Amniotic stem cell (primary cell): ENCODE measurements at places on chromosomes 2 and 18.

- no peak for DNase-seq
Measured at GRCh38 chr2:42906557-42907411, 114.4 kb upstream of the HAAO start.

DNA sequence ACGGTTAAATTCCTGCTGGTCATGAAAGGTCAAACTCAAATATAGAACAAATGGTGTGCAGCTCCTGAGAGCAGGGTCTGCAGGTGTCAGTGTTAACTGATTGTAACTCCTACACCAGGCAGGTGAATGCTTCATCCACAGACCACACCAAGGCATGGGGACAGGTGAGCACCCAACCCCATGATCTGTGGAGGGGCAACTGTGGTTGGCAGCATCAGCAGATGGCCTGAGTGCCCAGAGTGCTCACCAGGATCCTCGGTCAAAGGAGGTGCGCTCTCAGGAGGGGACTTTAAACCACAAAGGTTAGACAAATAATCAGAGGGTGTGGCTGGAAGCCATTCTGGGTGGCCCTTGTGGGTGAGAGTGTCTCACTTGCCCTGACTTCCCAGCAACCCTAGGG lies 44.5 kb downstream of the PTGR3 start:
- DNase-seq: no peak

- DNase-seq: no peak
Measured at GRCh38 chr18:48835745-48836170, 115.0 kb downstream of the SMAD7 start.

DNA sequence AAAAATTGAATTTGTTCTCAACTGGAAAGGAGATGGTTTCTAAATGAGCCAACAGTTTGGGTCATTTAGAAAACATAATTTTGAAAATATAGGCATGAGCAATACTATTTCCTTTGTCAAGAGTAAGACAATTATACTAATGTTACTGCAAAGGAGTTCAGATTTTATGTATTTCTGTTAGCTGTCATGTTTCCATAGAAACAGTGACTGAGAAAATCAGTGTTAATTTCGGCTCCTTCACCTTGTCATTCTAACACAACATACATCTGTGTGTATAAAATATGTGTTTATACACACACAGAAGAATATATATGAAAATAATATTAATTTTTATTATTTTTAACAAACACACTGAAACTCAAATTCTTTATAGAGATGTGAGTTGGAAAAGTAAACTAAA lies 178.0 kb upstream of the SPHKAP start:
- no peak for DNase-seq
